GM04503 (cell line): ENCODE measurements at places on chromosomes 3 and 15.
A peak's percentile ranks its signal among the peaks of the same experiment; 100 is the strongest.

DNA sequence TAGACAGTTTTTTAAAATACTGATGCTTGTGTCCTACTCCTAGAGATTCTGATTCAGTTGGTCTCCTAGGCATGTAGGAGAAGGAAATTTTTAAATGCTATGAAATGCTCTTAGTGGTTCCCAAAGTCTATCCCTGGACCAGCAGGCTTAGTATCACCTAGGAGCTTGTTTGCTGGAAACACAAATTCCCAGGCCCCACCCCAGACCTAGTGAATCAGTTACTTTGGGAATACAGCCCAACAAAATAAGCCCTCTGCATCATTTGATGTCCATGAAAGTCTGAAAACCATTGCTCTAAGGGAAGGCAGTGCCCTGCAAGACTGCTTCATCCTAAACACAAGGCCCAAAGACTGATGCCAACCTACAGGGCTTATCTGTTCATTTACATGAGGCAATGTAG lies 36.3 kb downstream of the CCNL1 start:
- no peak for DNase-seq

GRCh38 chr3:14502472-14502871 lies 37.7 kb downstream of the GRIP2 start:
- no peak for DNase-seq

GRCh38 chr15:92889390-92890107 lies 10.6 kb upstream of the CHD2 start:
- no peak for DNase-seq

DNA sequence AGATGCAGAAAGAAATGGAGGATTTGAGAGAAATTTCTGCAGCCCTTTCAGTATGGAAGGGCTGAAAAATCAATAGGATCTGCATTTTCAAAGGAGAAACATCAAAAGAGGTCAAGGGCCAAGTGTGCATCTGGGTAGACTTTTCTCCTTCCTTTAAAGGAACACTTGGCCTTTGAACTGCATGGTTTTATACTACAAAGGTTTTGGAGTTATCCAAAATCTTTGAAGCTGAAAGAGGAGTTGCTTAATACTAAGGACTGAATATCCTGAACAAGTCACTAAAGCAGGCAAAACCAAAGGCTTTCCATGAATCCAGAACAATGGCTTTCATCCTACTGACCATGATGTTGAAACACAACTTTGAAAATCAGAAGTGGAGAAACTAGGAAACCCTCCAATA lies 553.7 kb upstream of the LMCD1 start:
- DNase-seq = no peak

DNA sequence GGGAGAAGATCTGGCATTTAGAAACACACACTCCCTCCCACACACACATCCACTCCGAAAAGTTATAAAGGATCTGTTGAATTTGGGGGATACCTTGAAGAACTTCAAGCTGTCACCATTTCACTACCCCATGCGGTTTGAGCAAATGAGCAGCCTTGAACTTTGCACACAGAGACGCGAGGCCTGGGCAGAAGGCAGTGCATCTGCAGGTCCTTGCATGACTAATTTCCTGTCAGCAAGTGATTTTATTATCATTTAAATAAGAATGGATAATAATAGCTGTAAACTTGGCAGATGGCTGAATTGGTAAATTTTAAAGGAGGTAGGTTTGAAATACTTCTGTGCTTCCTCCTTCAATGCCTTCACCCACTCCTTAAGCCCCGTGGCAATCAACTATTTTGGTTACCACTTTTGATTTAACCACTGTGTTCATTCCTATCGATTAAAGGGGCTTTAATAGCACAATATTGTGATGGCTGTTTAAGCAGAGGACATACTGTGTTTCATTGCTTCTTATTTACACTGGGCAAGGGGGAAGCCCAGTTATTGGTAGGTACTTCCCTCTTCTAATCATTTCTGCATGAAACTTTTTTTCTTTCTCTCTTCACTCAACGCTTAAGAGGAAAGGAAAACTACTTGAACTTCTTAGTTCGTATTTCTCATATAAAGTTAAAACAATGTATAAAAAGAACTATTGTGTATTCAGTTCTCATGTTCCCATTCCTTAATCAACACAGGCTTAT lies 108.1 kb downstream of the ROBO2 start:
- no peak for DNase-seq

DNA sequence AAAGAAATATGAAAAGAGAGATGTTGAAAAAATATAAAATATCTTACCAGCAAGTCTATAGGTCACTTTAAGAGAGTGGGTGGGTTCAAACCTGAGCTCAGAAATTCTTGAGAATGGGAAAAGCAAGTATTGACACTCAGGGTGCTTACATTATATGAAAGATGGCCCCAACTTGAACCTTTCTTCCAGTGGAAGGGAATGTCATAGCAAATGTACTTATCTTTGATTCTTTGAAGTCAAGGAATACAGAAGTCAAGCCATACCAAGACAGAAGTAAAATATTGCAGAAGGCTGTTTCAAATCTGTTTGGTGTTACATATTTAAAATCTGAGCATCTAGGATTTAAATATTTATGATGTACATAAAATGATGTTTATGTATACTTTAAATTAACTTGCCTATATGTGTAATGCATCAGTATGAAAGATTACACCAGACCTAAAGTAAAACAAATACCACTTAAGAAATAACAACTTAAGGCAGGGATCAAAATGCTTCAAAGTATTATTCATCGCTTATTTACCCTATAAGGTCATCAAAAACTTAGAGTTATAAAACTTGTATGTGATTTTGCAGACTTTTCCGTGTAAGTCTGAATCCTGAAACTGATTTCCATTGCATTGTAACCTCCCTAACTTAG lies 8.7 kb downstream of the MME start:
- no peak for DNase-seq

DNA sequence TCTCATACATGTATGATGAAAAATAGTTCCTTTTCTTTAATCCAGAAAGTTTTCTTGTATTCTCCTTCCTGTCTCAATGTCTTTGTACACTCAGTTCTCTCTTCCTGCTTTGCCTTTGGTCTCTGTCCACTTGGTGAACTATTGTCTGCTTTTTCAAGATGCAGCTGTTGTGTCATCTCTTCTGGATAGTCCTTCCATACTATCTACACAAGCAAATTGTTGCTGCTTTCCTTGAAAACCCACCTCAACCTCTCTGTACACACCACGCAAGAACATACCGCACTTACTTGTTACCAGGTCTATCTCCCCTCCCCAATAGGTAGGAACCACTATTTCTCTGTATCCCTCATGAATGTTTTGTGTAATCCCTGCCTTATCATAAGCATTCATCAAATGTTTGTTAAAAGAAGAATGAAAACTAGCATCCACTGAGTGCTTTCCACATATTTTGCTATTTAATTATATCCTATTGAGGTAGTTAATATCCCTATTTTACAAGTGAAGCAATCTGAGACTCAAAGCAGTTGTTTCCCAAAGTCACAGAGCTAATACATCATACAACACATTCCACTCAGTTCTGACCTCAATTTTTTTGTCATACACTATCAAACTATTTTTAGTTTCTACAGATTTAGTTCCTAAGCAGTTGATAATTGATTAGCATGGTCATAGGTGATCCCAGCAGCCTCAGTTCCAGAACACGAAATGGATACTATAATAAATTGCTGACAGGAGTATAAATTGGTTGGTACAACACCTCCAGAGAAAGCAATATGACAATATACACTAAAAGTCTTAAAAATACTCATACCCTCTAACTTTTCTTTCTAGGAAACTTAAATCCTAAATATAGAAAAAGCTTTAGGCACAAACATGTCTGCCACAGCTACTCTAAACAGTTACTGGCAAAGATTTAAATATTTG lies 19.6 kb downstream of the HACL1 start:
- DNase-seq = no peak

GRCh38 chr3:135636596-135636995 lies 328.9 kb upstream of the PPP2R3A start:
- no peak for DNase-seq

GRCh38 chr15:99584081-99584600 lies 18.4 kb downstream of the MEF2A start:
- DNase-seq = no peak

DNA sequence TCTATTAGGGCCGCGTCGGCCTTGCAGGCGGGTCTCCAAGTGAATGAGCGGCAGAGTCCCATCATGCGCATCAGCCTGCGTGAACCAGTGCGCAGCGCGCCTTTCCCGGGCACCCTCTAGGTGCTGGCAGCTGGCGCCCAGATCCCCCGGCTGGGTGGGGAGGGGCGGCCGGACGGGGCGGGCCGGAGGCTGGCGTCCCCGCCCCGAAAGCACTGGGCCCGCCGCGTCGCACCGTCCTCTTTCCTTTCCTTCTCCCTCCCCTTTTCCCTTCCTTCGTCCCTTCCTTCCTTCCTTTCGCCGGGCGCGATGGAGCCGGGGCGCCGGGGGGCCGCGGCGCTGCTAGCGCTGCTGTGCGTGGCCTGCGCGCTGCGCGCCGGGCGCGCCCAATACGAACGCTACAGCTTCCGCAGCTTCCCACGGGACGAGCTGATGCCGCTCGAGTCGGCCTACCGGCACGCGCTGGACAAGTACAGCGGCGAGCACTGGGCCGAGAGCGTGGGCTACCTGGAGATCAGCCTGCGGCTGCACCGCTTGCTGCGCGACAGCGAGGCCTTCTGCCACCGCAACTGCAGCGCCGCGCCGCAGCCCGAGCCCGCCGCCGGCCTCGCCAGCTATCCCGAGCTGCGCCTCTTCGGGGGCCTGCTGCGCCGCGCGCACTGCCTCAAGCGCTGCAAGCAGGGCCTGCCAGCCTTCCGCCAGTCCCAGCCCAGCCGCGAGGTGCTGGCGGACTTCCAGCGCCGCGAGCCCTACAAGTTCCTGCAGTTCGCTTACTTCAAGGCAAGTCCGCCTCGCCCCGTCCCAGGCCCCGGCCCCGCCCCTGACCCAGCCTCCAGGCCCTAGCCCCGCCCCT lies at the start of gene CRTAP:
Gene CRTAP (plus strand): TSS at position 243 of the 850 bp plus-strand sequence. CDS start 64 bp downstream, at position 307.
- DNase-seq = peak; percentile 63

- peak; percentile 26 for DNase-seq
Observed at GRCh38 chr3:152436707-152437590, 168.2 kb downstream of the MBNL1 start.
